Psoas muscle (tissue), 8 donors: ENCODE measurements at places on chromosomes 12 and 14. TPM values are rescaled to one million over a fixed set of nuclear protein-coding genes. Genes with fewer than 3 reads are reported as not detected.

- DNase-seq = no peak
- no peak overlapping the region for H3K4me3 ChIP-seq
- H3K4me1 ChIP-seq = no peaks in the 10 kb centered on the region
- no peaks in the 10 kb centered on the region for H3K36me3 ChIP-seq
- H3K27ac ChIP-seq = no peak overlapping the region
Observed at GRCh38 chr14:101335061-101335661, 226.1 kb upstream of the DIO3 start.

The SERPINA12 gene
- total RNA-seq = not detected

DNA sequence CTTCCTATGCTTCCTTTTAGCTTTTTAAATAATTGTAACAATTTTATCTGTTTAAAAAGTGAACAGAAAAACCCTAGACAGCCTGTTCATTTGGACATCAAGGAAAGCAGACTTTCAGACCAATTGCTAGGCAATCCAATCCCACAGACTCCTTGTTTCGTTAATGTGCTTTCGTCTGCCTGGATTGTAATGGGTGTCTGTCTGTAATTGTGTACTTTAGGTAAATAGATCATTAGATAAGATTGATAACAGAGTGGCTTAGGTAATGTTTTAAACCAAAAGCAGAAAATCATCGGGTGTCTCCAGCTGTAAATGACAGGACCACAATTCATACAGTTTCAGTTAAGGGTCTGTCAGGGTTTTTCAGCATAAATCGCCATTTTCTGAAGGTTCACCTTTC, 19.6 kb downstream of the CCDC60 start:
- DNase-seq = no peak
- H3K4me3 ChIP-seq = no peak overlapping the region
- no peaks in the 10 kb centered on the region for H3K36me3 ChIP-seq
- H3K27ac ChIP-seq = no peak overlapping the region
- H3K4me1 ChIP-seq = no peaks in the 10 kb centered on the region
- H3K27me3 ChIP-seq = no peaks in the 10 kb centered on the region

- DNase-seq = peak; percentile 78
- H3K27ac ChIP-seq = peak overlapping the region; percentile 58
- no peaks in the 10 kb centered on the region for H3K27me3 ChIP-seq
- H3K4me1 ChIP-seq = peaks cover 19% of the 10 kb centered on the region
- no peaks in the 10 kb centered on the region for H3K36me3 ChIP-seq
Observed at GRCh38 chr14:93112891-93113677, 2.6 kb downstream of the ITPK1 start.

DNA sequence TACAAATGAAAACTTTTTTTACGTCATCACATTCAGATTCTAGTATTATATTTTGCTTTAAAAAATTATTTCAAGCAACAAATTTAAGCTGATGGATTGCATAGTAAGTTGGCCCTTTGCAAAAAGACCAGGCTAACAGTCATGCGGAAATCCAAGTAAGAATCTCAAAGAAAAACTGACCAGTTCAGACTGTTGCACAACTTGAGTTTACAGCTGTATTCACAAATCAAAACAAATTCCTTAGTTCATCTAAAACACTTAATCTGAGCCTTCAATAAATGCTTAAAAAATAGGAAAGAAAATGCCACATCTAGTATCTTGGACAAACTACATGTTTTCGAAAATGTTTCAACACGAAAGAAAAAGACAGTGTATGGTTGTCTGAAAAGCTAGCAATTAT, 847 bp downstream of the CCDC59 start:
- peaks cover 28% of the 10 kb centered on the region for H3K4me1 ChIP-seq
- no peaks in the 10 kb centered on the region for H3K27me3 ChIP-seq
- peak overlapping the region; percentile 98 for H3K27ac ChIP-seq
